ENCODE measurements at places on chromosomes 16 and 17.

GRCh38 chr16:13554005-13554404, 365.9 kb upstream of the ERCC4 start:
- DNase-seq = no peak

GRCh38 chr17:32852811-32853210, 24.1 kb downstream of the MYO1D start:
- no peak for DNase-seq

DNA sequence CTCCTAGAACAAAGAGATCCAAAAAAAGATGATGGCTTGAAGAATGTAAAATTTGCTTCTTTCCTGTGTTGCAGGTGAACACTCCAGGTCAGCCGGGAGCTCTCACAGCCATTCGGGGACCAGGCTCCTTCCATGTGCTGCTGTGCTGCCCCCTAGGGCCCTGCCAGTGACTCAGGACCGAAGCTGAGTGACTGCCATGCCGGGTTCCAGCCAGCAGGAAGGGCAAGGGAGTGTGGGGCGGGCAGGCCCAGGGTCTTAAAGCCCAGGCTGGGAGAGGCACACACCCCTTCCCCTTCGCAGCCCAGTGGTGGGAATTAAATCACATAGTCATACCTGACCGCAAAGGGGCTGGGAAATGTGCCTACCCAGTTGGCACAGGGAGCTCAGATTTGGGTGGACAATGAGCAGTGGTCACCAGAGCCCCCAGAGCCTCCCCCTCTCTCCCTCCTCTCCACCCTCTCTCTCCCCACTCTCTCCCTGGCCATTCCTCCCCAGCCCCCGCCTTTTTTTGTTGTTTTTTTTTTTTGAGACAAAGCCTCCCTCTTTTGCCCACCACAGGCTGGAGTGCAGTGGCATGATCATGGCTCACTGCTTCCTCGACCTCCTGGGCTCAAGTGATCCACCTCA, 11.5 kb downstream of the EPOP start:
- DNase-seq = no peak

DNA sequence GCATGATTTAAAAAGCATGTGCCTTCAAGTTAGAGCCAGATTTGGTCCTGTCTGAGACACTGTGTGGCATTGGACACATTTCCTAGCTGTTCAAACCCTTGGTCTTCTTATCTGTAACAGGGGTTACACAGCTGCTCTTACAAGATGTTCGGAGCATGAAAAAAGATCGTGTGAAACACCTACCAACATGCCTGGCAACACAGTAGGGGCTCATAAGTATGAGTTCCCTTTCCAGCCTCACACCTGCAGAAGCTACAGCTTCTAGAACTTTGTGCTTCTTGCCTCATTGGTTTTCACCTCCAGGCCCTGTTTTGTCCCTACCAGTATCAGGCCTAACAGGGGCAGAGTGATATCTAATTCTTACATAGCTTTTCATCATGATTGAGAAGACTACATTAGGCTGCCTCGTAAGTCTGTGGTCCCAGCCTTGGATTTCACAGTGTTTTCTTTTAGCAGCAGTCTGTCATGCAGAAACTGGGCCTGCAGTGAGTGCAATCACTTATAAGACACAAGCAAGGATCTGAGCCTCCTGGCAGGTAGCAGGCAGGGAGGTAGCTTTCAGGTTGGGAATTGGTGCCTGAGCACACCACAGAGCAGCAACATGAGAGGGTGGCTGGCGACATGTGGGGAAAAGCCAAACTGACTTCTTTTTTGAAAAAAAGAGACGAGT, 78.8 kb downstream of the CCDC182 start:
- no peak for DNase-seq

GRCh38 chr16:50025537-50025931, 509 bp downstream of the CNEP1R1 start:
- peak; percentile 7 for DNase-seq

DNA sequence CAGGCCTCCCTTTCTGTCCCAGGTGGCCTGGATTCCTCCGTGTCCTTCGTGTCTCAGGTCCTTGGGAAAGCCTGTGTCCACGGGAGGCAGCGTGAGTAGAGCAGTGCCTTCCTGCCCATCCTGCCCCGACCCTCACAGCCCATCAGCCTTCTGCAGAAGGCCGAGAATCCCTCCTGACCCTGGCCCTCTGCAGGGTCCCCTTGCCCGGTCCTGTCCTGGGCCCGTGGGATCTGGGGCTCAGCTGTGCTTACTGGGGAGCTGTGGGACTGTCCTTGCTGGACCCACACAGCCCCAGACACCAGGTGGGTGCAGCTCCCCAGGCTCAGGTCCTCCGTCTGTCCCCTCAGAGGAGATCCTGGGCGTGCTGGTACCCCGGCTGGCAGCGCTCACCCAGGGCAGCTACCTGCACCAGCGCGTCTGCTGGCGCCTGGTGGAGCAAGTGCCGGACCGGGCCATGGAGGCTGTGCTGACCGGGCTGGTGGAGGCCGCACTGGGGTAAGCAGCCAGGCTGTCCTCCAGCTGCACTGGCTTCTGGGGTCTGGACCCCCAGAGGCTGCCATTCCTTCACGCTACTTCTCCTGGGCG, 3.9 kb downstream of the TELO2 start:
- DNase-seq = no peak

DNA sequence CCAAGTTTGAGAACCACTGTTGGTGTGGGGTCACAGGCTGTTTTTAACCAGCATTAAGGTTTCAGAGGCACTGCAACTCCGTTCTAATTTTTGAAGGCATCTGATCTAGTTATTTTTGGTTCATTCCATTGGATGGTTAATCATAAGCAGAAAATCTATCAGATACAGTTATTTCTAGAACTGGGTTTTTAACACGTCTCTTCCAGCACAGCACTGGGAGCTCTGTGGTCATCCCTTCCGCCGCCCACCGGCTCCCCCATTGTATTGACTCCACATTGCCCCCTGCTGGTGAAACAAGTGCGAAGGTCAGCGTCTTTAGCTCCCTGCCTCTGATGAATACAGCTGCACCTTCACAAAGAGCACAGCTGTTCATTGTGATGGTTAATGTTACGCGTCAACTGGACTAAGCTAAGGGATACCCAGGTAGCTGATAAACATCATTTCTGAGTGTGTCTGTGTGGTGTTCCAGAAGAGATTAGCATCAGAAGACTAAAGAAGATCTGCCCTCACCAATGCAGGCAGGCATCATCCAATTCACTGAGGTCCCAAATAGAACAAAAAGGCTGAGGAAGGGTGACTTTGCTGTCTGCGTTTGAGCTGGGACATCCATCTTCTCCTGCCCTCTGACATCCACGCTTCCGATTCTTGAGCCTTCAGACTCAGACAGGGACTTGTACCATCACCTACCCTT, 8.5 kb downstream of the CCL18 start:
- no peak for DNase-seq

DNA sequence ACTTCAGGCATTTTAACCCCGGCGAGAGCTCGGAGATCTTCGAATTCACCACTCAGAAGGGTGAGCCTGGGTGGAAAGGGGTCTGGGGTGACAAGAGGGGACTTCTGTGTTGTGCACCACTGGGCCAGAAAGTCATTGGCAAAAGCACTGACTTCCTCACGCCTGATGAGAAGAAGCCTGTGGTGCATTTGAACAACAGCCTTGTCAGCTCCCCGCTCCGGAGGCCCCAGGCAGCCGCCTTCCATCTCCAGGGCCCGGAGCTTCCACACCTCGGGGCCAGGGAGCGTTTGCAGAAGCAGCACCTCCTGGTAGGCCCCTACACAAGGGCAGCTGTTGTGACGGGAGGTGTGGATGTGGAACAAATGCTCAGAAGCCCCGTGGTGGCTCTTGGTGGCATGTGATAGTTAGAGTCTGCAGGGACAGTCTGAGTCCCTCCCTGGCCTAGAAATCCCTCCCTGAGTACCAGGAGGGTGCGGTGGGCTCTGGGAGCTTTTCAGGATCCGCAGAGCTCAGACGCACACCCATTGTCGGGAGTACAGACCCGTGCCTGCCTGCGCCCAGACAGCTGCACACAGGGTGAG, 9.7 kb downstream of the CACNG1 start:
- DNase-seq = no peak

- no peak for DNase-seq
Observed at GRCh38 chr16:83744441-83744981, 63.3 kb upstream of the HSBP1 start.

DNA sequence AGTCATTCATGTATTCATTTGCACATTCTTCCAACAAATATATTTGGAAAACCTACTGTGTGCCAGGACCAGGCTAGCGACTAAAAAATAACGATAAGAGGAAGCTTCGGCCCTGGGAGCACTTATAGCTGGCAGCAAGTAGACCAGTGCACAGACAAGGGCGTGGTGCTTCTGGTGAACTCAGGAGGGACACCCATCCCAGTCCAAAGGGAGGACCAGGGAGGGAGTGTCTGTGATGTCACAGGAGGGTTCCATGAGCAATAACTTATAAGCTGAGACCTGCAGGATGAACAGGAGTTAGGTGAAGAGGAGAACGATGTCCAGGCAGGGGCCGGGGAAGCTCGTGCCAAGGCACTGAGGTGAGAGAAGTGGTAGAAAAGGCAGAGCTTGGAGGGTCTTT, 17.4 kb upstream of the PHOSPHO1 start:
- no peak for DNase-seq

- DNase-seq = no peak
Observed at GRCh38 chr16:81708266-81709015, 70.7 kb upstream of the PLCG2 start.

DNA sequence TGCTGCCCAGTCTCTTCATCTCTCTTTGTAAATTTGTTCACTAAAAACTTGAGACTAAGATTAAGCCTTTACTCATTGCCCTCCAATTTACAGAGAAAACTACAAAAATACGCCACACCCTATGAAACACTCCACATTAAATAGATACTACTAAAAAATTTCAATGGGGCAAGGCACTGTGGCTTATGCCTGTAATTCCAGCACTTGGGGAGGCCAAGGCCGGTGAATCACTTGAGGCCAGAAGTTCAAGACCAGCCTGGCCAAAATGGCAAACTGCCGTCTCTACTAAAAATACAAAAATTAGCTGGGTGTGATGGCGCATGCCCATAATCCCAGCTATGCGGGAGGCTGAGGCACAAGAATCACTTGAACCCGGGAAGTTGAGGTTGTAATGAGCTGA, 3.8 kb downstream of the UBE2O start:
- no peak for DNase-seq

Measured in muscle of arm (tissue), 14 donors.